Activated naive CD4-positive, alpha-beta T cell treated with anti-CD3 and anti-CD28 coated beads for 36 hours (primary cell): ENCODE measurements at places on chromosomes 3 and 15.

- DNase-seq, result peak; percentile 62
Measured at GRCh38 chr15:25710184-25710583, 152.9 kb downstream of the ATP10A start.

GRCh38 chr3:117541721-117542120, 832.1 kb downstream of the TUSC7 start:
- no peak for DNase-seq

DNA sequence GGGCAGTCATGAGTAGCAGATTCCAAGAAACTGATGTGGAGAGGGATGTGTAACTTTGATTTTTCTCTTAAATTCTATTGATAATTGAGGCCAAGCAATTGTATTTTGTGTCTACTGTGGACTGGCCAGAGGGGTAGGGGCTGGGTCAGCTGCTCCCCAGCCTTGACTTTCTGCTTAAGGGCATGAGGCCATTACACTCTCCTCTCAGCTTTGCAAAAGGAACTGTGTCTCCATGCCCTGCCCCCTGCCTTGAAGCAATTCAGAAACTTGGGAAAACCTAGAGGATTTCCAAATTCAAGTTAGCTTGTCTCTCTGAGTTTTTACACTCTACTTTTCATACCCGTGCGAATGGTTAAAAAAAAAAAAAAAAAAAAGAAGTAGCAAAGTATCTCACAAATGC, 38.6 kb downstream of the ONECUT1 start:
- no peak for DNase-seq

DNA sequence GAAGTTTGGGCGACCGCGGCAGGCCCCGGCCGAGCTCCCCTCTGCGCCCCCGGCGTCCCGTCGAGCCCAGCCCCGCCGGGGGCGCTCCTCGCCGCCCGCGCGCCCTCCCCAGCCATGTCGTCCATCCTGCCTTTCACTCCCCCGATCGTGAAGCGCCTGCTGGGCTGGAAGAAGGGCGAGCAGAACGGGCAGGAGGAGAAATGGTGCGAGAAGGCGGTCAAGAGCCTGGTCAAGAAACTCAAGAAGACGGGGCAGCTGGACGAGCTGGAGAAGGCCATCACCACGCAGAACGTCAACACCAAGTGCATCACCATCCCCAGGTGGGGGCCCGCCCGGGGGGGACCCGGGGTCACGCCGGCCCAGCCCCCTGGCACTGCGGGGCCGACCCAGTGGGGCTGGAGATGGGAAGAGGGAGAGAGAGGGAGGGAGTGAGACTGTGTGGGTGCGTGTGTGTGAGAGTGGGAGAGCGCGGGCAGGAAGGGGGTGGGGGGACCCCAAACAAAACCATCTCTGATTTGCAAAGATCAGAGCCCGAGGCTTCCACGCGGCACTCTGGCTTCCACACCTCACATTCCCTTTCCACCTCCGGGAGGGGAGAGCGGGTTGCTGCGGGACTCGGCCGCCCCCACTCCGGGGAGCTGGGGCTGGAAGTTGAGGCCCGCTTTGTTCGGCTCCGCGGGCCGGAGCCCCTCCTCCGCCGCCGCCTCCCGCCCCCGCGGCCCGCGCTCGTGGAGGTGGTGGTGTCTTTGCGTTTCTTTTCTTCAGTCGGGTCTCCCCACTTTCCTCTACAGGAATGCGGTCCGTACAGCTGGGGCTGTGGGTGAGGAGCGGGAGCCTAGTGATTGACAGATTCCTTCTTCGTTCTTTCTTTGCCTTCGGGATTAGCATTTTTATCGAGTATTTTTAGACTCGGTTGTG, 898 bp downstream of the SMAD3 start:
- DNase-seq, result peak; percentile 34

DNA sequence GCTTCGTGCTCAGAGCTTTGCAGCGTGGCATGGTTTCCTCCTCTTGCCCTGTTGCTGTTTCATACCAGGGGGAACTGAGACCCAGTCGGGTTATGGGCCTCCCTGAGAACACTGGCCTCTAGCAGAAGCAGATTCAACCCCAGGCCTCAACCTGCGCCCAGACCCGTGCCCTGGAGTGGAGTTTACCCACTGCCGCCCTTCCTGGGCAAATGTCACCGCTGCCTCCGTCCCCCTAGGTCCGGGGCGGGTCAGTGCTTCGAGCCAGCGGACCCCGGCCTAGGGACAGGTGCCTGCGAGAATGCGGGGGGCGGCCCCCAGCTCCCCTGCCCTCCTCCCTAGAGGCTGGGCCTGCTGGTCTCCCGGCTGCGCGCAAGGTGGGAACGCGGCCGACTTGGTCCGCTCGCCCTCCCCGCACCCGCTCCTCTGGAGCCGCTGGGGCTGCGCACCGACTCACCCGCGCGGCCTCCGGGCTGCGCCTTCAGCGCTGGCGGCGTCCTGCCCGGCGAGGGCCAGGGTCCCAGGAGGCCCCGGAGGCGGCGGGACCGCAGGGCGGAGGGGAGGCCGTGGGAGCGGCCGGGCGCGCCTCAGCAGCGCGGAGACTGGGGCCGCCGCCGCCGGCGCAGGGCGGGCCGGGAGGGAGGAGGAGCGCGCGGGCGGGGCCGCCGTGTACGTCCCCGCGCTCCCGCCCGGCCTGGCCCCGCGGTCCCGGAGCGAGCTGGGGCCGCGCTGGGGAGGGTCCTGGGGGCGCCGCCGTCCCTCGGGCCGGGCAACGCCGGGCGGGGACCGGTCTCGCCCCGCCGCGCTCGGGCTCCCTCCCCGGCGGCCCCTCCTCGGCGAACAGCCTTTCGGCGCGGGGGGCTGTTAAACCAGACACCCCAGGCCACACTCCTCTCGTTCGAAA, at the start of gene PIGZ:
Gene PIGZ (minus strand): TSS at position 601 of the 901 bp plus-strand sequence. CDS start 16,802 bp downstream, outside the sequence.
- DNase-seq, result peak; percentile 25

GRCh38 chr3:126258670-126259069, 78.3 kb upstream of the ALDH1L1 start:
- DNase-seq, result peak; percentile 16

GRCh38 chr3:58683001-58683458, 16.5 kb upstream of the FAM3D start:
- DNase-seq, result no peak

GRCh38 chr3:141996437-141996836, 120.0 kb downstream of the ATP1B3 start:
- no peak for DNase-seq

DNA sequence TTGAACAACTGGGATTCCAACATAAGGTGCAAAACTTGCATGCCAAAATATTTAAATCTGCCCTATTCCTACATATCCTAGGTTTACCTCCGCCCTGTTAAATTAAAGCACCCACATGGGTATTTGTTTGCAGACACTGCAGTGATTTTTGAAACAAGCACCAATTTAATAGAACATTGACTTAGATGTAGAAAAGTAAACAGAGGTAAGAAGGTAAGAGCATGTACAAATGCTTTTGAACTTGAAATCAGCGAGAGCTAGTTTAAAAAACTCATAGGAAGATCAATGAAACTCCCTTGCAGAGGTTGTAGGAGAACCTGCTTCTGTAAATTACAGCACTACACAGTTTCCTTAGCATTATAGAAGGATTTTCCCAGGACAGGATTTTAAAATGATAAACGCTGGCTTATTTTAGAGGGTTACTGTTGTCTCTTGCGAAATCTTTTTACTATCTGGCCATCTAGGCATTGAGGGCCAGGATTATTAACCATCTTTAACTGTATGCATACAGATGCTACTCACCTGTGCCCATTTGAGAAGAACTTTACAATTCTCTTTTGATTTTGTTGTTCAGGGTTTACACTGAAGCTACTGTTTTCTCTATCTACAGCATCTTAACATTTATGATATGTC, 284.8 kb downstream of the FEZF2 start:
- DNase-seq, result no peak

DNA sequence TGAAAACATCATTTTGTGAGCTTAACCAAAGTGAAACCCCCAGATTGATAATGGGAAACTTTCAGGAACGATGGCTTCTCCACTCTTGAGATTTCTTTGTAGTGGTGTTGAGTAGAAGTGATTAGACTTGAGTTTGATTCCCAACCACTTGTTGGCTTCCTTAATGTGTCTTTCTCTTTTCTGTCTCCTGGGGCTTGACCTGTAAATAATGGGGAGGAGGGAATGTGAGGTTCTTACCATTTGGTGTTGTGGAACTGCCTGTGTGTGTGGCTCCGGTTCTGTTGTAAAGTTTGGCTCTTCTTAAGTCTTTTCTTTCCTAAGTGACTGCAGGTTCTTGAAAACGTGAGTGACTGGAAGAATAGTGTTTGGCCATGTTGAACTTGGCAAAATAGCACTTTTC, 2.7 kb downstream of the CDV3 start:
- DNase-seq, result no peak

DNA sequence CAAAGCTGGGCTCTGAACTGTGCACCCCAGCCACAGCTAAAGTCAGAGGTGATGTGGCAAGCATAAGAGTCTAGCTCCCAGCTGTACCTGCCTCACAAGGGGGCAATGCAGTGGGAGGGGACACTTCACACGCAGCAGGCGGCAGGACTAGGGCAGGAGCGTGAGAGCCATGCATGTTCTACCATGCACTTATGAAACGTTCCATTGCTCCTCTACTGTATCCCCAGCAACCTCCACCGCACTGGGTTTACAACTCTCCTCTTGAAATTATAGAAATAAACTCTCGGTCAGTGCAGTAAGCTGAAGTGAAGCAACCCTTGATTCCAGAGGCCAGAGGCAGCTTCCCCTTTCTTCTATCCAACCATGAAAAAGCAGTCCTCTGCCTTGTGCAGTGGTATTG, 298.6 kb upstream of the STT3B start:
- no peak for DNase-seq

DNA sequence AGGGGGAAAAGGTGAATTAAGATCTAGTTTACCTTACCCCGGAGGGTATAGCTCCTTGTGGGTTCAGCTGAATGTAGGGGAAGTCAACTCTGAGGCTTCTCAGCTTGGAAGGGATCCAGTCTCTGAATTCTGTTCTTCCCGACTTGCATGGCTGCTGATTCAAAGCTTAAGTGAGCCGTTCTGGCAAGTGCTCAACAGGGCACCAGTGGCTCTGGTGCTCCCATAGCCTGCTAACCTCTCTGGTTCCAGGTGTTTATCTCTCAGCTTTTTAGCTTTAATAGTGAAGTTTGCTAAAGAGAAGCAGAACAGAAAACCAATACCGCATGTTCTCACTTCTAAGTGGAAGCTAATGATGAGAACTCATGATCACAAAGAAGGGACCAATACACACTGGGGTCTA, 46.3 kb upstream of the RBP1 start:
- no peak for DNase-seq
